ENCODE measurements at places on chromosomes 12 and 14. TPM values are rescaled to one million over a fixed set of nuclear protein-coding genes. Genes with fewer than 3 reads are reported as not detected.

RFX4 gene
- not detected for total RNA-seq

PZP gene
- total RNA-seq = not detected

ESR2 gene
- total RNA-seq = under 0.01 TPM

OASL gene
- total RNA-seq = 1.1 TPM

SUSD6 gene
- total RNA-seq = 20.5 TPM

KRT74 gene
- total RNA-seq = not detected

DAO gene
- total RNA-seq = not detected

CCNB1IP1 gene
- 144 TPM for total RNA-seq

GDF3 gene
- not detected for total RNA-seq
